Activated naive CD4-positive, alpha-beta T cell (primary cell): ENCODE measurements at places on chromosomes 7 and 10.

GRCh38 chr7:90345595-90346335, 751 bp upstream of the GTPBP10 start:
- DNase-seq = no peak

DNA sequence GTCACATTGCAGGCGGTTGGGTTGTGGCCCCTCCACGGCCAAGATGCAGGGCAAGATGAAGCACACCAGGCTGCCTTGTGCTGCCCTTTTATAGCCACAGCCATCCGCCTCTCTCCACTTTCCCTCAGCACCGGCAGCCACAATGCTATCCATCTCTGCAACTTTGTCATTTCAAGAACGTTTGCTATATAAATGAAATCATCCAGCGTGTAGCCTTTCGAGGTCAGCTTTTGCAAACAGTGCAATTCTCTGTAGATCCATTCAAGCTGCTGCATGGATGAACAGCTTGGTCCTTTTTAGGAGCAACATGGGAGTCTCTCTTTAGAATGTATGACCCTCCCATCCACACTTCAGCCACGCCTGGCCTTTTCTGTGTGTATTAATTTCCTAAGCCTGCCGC, 6.4 kb upstream of the IL15RA start:
- DNase-seq = no peak

DNA sequence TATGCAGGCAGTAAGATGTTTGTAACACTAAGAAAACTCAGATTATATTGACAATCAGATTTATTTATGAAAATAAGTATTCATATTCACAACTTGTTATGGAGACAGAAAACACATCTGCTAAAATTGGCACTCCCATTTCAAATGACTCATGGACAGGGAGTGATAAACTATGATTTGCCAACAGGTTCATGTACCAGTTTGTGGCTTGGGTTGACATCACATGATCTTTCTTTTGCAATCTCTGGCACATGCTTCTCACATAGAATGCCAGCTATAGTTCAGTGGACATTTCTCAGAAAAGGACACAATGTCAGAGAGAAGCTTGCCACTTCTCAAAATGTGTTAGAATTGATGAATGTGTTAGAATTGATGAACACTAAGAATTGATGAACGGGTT, 663.2 kb upstream of the ANKRD30A start:
- no peak for DNase-seq

DNA sequence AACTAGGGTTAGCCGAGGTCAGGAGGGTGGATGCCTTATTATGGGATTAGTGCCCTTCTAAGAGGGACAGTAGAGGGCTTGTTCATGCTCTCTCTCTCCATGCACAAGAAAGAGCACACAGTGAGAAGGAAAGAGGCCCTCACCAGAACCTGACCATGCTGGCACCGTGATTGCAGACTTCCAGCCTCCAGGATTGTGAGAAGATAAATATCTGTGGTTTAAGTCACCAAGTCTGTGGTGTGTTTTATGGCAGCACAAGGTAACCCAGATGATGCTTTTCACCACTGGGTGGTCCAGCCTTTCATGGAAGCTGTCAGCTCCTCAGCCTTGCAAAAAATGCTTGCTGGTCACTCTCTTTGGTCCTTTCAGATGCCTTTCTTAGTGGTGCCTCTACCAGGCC, 175.9 kb downstream of the ANKRD30A start:
- no peak for DNase-seq

GRCh38 chr7:47232751-47233412, 349.0 kb downstream of the TNS3 start:
- DNase-seq = no peak

- DNase-seq = no peak
Measured at GRCh38 chr7:42693722-42694121, 218.1 kb downstream of the C7orf25 start.

- DNase-seq = no peak
Measured at GRCh38 chr7:117565226-117565625, 85.4 kb downstream of the CFTR start.

GRCh38 chr10:89513206-89513605, 22.2 kb downstream of the SLC16A12 start:
- DNase-seq = no peak

GRCh38 chr7:96144260-96144526, 177.7 kb downstream of the SLC25A13 start:
- DNase-seq = no peak

DNA sequence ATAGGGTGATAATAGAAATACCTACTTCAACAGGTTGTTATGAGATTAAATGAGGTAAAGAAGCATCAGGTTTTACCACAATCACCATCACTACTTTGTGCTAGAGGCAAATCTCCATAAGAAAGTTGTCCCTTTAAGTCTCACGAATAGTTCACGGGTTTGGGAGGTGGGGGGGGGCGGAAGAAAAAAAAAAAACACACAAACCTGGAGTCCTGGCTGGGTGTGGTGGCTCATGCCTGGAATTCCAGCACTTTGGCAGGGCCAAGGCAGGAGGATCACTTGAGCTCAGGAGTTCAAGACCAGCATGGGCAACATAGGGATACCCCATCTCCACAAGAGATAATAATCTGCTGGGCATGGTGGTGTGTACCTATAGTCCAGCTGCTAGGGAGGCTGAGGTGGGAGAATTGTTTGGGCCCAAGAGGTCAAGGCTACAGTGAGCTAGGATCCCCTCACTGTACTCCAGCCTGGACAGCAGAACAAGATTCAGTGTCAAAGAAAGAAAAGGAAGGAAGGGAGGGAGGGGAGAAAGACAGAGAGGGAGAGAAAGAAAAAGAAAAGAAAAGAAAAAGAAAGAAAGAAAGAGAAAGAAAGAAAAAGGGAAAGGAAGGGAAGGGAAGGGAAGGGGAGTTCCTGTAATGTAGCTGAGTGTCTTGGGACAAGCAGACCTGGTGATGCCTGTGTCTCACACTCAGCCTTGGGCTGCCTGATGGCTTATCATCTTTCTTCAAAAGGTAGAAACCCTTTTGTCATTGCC, 231.4 kb downstream of the CREB5 start:
- no peak for DNase-seq

GRCh38 chr7:128074336-128074735, 43.1 kb upstream of the LRRC4 start:
- no peak for DNase-seq

DNA sequence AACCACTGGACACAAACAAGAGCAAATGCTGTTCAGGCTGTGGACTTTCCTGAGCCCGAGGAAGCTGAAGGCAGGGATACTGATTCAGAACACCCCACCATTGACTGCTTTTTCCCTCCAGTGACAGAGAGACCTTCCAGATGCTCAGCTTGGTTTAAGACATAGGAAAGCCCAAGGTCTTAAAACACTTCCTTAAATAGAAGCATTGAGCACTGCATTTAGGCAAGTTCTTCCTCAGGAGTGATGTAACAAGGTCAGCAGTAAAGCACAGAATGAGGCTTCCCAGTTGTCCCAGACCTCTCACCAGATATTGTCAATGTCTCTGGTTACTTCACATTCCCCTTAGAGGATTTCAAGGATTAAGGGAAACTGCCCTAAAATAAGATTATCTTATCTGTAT, 19.6 kb upstream of the CDCA7L start:
- DNase-seq = no peak

GRCh38 chr7:75804004-75804403, 9.6 kb downstream of the CCL24 start:
- DNase-seq = no peak

GRCh38 chr7:50213622-50214017, 90.9 kb upstream of the IKZF1 start:
- DNase-seq = no peak

DNA sequence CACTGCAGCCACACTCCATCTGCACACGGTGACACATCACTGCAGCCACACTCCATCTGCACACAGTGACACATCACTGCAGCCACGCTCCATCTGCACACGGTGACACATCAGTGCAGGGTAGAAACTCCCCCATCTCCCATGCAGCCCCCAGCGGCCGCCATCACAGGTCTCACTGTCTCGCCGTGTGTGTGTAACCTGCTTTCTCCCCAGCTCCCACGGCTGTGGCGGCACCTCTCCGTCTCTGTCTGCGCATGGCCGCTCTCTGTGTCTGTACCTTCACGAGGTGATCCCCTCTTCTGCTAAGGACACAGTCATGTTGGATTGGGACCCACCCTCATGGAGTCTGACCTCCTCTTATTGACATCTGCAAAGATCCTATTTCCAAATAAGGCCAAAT, 527.4 kb downstream of the PTPRN2 start:
- DNase-seq = no peak

- DNase-seq = no peak
Measured at GRCh38 chr10:120612756-120613155, 155.7 kb downstream of the PLPP4 start.

DNA sequence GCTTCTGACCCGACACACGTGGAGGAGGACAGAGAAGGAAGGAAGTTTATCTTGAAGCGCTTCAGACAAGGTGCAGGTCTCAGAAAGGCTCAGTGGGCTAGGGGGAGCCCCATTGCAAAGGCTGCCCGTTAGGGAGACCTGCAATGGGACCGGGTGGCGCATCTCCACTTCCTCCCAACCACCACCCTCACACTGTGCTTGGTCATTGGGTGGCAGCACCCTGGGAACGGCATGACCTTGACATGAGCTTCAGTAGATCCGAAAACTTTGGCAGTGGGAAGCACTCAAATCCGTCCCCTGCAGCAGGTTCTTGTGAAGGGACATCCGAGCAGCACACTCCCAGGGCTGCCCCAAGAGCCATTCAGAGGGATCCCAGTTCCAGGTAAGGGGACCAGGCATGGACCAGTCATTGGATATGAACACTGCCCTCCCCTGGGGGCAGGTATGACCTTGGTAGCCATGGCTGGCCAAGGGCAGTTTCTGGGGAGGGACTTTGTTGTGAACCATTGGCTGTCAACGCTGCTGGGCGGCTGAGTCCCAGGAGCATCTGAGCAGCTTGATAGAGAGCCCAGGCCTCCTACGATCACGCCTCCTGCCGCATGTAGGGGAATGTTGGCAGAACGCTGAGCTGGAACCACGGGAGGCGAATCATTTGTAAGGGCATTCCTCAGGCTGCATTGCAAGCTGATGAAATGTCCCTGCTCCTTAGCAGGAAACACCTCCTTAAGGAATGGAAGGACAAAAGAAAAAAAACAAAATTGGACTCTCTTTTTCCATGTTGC, 31.7 kb downstream of the GALNTL5 start:
- no peak for DNase-seq

- no peak for DNase-seq
Measured at GRCh38 chr10:112954974-112955581, 5.0 kb downstream of the TCF7L2 start.

- DNase-seq = no peak
Measured at GRCh38 chr7:90192876-90193750, 18.4 kb upstream of the STEAP2 start.

DNA sequence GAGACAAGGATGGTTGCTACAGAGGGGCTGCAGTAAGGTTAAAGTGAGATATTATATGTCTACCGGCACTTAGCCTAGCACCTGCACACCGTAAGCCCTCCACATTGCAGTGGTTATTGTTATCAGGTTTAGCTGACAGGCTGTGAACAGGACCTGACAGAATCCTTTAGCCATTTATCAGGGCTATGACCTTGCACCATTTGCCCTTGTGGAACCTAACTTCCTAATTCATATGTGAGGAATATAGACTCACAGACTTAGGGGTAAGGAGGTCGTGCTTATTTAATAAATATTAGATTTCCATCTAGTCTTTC, 10.1 kb downstream of the NCOA4 start:
- DNase-seq = no peak

- no peak for DNase-seq
Measured at GRCh38 chr10:99595770-99596465, 24.3 kb downstream of the SLC25A28 start.

- DNase-seq = no peak
Measured at GRCh38 chr7:52501696-52502095, 533.7 kb upstream of the POM121L12 start.

- no peak for DNase-seq
Measured at GRCh38 chr10:69865450-69865849, 63.7 kb downstream of the COL13A1 start.

- no peak for DNase-seq
Measured at GRCh38 chr7:50824882-50825281, 42.2 kb upstream of the GRB10 start.

DNA sequence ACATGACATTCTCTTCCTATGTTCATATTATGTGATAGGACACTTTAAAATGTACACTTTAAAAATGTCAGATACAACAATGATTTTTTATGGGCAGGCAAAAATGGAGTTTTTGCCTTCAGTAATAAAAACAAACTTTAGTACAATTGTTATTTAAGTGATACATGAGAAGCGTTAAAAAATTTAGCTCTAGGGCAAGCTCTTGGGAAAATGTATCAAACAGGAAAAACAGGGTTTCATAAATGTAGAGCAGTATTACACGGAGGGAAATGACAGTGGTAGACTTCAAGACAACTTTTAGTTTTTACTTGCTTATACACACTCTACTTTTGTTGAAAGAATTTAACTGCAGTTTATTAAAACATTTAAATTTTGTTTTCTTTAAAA, 1.5 kb downstream of the FHIP2A start:
- DNase-seq = no peak

DNA sequence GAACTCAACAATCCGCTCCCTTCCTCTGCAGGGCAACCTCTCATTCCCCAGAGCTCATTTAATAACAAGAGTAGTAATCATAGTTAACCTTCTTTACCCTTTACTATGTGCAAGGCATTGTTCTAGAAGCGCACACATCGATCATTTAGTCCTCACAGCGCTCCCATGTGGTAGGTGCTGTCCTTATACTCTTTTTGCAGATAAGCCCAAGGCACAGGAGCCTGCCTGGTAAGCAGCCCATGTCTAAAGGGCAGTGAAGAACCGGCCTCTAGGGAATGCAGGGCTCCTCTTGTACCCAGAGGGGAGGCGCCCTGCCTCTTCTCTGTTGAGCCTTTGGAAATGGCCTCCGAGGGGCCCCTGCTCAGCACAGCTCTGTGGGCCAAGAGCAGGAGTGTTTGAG, 14.3 kb downstream of the CHST3 start:
- no peak for DNase-seq

- DNase-seq = no peak
Measured at GRCh38 chr10:118729200-118729599, 25.6 kb downstream of the CACUL1 start.

DNA sequence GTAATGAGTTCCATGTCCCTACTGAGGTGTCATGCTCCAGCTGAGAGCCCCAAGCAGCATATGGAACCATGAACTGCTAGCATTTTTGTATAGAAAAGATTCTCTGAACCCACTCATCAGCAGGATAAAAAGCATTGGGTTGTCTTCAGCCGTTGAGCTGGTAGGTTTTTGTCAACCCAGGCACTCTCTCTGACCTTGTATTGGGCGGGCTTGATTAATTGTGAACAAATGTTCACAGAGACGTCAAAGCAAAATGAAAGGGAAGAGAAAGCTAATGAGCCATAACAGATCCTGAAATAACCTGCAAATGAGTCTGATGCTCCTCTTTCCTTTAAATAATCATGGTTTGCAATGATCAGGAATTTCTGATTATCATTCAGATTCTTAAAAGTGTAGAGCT, 924.7 kb upstream of the CELF2 start:
- no peak for DNase-seq

DNA sequence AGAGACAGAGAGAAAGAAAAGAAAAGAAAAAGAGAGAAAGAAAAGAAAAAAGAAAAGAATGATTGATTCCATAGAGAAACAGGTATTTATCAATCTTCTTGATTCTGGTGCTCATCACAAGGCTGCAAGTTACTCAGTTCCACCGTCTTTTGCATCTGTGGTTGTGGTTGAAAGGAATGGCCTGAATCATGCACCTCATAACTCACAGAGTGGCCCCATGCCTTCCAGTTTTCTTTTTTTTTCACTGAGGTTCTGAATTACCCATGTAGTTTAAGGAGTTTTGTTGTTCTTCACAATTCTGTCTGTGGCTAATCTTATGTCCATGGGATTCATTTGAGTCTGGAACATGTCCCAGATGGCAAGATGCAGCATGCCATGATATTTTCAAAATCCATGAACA, 156.0 kb downstream of the ZNF33B start:
- no peak for DNase-seq
